ENCODE measurements at places on chromosomes 13 and 19. TPM values are rescaled to one million over a fixed set of nuclear protein-coding genes. Genes with fewer than 3 reads are reported as not detected.

The HIPK4 gene
- total RNA-seq, result not detected

The PSPN gene
- 1.1 TPM for total RNA-seq

The ZFP28 gene
- total RNA-seq, result 1.3 TPM

The ZNF709 gene
- 0.79 TPM for total RNA-seq

The OPA3 gene
- total RNA-seq, result 4.7 TPM

The SULT2A1 gene
- not detected for total RNA-seq

The LGI4 gene
- total RNA-seq, result 1.3 TPM
